ENCODE measurements at places on chromosomes 13 and 19.
A peak's percentile ranks its signal among the peaks of the same experiment; 100 is the strongest.

DNA sequence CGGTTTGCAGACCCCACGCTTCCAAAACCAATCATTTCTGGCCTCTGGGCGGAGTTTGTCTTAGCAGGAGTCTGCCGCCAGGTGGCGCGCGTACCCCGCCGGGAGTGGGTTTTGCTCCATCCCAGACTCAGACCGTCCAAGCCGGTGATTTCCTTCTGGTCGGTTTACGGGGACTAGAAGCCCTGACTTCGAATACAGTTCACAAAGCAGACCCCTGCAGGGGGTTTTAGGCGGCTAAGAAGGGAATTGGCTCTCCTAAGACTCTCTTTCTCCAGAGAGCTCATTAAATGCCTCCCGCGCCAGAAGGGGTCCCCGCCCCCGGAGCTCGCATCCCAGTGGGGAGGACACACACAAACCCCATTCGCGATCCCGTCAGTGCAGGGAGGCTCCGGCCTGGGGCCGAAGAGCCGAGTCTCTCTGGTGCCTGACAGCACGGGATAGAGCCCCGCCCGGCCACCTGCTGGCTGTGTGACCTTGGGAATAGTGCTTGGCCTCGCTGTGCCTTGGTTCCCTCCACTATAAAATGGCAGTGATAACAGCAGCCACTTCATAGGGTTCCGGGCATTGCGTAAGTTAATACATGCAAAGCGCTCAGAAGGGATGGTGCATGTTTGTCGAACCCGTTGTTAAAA lies 8.6 kb upstream of the NUP62 start:
- peak; percentile 61 for DNase-seq

- no peak for DNase-seq
These were observed at the start of gene C13orf46 for GRCh38 chr13:113973218-113974164. TSS of gene C13orf46 (minus strand) at chr13:113974076. CDS start at chr13:113973997, 79 bp downstream.

- peak; percentile 64 for DNase-seq
These were observed 5.6 kb downstream of the SAFB start for GRCh38 chr19:5628461-5628860.

DNA sequence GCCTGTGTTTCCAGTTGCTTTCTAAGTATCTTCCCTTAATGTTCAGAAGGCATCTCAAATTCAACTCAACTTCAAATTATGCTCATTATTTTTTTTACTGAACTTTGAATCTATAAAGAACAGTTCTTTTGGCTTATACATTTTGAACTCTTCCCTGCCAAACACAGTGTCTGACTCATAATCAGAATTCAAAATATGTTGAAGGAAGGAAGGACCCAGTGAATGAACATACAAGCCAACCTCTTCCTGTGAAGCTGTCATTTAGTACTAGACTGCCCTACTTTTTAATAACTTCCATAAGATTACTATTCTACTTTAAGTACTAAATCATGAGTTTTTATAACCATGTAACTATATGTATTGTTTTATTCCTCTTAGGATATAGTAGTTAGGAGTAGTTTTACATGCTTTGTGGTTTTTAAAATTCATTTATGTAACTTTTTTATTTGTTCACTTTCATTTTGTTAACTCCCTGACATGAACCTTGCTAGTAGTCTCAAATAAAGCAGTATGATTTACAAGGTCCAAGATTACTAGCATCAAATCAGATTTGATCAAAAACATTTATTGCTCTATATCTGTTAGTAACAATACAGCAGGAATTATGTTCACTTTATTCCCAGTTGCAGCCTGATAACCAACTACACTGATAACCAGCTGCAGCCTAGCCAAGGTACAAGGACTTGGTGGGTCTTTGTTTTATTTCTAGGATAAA lies 6.4 kb downstream of the NUDT15 start:
- peak; percentile 73 for DNase-seq

- peak; percentile 17 for DNase-seq
These were observed 404.2 kb downstream of the KCNRG start for GRCh38 chr13:50419331-50419865.

- DNase-seq = no peak
These were observed 85.7 kb downstream of the LACC1 start for GRCh38 chr13:43965459-43965845.

GRCh38 chr13:24983094-24983493 lies 112.8 kb upstream of the PABPC3 start:
- no peak for DNase-seq

Measured in IMR-90 (cell line).